PC-3 (cell line): ENCODE measurements at places on chromosomes 16 and 17. TPM values are rescaled to one million over a fixed set of nuclear protein-coding genes. Genes with fewer than 3 reads are reported as not detected.
A peak's percentile ranks its signal among the peaks of the same experiment; 100 is the strongest.

CA10 gene
- total RNA-seq: not detected in 2 replicates

DNA sequence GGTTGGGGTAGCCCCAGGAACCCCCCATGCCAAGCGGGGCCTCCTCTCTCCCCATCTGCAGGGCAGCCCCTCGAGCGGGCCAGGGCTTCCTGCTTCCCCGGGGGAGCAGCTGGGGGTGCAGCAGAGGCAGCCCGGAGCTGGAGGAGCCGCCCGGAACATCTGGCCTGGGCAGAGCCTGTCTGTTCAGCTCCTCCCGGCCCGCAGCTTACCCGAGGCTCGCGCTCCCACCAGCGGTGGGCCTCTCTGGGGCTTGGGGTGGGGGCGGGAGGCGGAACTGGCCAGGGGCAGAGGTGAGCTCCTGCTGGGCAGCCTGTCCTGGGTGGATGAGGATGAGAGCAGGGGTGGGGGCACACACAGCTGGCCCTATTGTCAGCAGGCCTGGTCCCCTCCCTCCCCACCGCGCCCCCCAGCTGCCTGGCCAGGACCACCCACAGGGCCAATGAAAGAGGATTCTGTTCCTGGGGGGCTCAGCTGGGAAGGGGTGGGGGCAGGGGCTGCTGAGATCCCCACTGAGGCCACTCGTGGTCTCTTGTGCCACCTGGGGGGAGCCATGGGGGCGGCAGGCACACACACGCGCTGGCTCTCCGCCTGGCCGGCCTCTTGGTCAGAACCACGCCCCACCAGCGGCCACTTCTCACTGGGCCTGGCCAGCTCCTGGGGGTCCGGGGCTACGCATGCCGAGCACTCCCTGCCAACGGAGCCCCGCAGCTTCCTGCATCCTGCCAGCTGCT, 34.7 kb downstream of the BAHCC1 start:
- DNase-seq: no peak

PPP1R9B gene
- 67.7 and 95.0 TPM in 2 replicates for total RNA-seq

- no peak for DNase-seq
These were observed 125.2 kb downstream of the ZFHX3 start for GRCh38 chr16:72922714-72923113.

DNA sequence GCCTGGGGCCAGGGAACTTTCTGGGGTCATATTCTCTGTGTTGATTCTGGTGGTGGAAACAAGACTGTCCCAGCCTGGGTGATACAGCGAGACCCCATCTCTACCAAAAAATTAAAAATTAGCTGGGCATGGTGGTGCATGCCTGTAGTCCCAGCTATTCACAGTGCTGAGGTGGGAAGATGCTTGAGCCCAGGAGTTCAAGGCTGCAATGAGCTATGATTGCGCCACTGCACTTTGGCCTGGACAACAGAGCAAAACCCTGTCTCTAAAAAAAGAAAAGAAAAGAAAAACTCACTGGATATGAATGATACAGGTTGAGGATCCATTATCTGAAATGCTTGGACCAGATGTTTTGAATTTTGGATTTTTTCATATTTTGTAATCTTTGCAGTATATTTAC, 13.6 kb downstream of the SCGB1C2 start:
- DNase-seq: no peak

TBC1D24 gene
- total RNA-seq: 11.3 and 15.2 TPM in 2 replicates

GRCh38 chr16:69861292-69862030, 89.7 kb upstream of the CLEC18A start:
- DNase-seq: no peak

GRCh38 chr17:70606086-70606485, 436.8 kb downstream of the KCNJ2 start:
- no peak for DNase-seq

DNA sequence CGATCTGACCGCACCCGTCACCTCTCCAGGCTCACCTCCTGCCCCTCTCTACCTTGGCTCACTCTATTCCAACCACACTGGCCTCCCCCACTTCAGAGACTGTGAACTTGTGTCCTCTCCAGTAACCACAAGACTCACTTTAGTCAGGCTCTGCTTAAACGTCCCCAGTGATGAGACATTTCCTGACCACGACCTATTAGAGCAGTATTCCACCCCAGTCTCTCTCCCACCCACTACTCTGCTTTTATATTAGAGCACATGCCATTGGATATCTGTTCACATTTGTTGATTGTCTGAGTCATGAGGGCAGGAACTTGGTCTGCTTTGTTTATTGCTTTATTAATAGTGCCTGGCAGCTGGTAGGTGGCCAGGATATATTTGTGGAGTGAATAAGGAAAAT, 20.1 kb downstream of the COX11 start:
- peak; percentile 99 for DNase-seq

DHRS7C gene
- not detected in 2 replicates for total RNA-seq

TMEM92 gene
- total RNA-seq: 5.6 and 6.9 TPM in 2 replicates

DNA sequence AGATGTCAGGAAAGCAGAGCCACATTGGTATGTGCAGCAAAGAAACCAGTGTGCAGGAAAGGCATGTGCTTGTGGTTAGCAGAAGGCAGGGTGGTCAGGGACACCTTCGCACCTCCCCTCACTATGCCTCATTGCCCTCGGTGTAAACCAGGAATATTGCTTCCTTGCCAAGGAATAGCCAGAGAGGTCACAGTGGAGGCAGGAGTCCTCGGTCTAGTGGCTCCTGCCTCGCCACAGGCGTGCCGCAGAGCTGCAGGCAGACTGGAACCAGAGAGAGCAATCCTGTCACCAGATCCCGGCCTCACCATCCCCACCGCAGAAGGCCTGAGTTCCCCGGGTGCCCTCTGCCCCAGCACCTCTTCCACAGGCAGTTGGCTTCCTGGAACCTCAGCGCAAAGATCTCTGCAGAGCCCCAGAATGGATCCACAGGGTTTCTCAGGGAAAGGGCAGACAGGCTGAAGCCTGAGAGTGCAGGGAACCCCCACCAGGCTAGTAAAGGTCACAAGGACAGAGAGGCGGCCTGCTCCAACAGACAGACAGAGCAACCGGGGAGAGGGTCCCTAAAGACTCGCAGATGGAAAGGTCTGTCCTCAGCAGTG, 21.6 kb downstream of the CCDC182 start:
- DNase-seq: no peak

DNA sequence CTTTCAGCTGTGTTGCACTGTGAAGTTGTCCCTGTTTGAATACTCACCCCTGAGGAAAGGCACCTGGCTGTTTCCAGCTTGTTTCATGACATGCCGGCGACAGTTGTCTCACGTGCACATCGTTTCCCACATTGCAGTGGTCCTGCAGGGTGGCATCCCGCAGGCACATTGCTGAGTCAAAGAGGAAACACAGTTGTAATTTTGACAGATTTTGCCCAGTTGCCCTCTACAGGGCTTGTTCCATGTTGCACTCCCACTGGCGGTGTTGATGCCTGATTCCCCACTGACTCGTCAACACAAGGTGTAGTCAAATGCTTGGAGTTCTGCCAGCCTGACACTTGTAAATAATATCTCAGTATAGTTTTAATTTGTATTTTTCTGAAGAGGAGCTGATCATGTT, 23.8 kb downstream of the EPN2 start:
- peak; percentile 66 for DNase-seq

HLF gene
- total RNA-seq: 0.23 and 0.66 TPM in 2 replicates

CDH15 gene
- total RNA-seq: 1.5 and 1.9 TPM in 2 replicates

DNA sequence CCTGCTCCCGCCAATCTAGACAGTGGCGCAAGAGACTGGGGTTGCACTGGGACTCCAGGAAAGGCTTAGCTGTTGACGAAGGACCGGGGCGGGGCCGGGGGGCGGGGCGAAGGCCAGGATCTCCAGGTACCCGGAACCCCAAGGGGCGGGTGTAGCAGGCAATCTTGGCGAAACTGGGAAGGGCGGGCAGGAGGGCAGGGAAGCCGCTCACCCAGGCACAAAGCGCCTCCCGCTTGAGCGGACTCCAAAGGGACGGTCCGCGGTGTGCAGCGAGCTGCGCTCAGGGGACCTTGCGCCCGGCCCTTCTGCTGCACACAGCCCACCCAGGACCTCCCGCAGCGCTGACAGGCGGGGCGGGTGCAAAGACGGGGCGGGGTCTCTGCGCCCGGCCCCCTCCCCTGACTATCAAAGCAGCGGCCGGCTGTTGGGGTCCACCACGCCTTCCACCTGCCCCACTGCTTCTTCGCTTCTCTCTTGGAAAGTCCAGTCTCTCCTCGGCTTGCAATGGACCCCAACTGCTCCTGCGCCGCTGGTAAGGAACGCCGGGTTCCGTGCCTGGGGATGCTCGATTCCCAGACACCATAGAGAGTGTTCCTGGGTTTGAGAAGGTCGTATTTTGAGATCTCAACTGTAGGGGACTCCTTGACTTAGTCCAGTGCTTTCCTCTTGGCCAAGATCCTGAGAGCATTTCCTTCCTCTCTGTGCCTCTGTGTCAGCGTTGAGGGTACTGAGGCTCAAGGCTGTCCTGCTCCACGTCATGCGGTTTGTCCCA, at the start of gene MT1F:
MT1F (plus strand) TSS at position 405 of the 772 bp plus-strand sequence; CDS start at position 505, 100 bp downstream.
- DNase-seq: peak; percentile 76

- DNase-seq: no peak
These were observed 41.9 kb upstream of the SKAP1 start for GRCh38 chr17:48471817-48472410.

ATAD5 gene
- 4.2 and 5.4 TPM in 2 replicates for total RNA-seq

HNF1B gene
- total RNA-seq: 1.3 and 2.0 TPM in 2 replicates

FASN gene
- total RNA-seq: 269 and 364 TPM in 2 replicates

DNA sequence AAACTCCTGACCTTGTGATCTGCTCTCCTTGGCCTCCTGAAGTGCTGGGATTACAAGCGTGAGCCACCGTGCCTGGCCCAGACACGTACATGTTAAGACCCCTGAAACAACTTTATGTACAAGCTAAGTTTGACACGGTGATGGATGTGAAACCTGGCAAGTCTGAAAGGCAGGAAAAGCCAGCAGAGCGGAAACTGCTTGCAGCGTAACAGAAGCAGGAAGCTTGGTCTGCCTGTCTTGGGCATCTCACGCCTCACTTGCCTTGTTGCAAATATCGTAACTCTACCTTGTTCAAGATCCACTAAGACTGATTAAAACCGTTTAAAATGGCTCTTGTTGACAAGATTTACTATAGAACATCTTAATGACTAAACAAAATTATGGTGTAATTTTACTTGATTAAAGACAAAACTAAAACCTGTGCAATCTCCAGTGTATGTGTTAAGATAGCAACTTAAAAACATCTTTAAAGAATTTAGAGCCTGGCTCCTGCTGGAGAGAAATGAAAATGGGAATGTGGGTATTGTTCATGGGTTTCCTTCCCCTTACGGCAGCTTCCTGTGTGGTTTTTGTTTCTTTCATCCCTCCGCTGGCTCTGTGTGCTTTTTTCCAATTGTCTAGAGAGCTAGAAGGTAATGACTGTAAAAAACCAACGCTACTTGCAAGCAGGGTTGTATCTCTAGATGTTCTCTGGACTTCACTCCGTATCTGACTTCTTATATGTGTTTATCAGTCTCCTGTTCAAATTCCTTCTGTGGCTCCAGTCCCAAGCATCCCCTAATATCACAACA, 477.6 kb downstream of the XYLT1 start:
- DNase-seq: no peak

DNA sequence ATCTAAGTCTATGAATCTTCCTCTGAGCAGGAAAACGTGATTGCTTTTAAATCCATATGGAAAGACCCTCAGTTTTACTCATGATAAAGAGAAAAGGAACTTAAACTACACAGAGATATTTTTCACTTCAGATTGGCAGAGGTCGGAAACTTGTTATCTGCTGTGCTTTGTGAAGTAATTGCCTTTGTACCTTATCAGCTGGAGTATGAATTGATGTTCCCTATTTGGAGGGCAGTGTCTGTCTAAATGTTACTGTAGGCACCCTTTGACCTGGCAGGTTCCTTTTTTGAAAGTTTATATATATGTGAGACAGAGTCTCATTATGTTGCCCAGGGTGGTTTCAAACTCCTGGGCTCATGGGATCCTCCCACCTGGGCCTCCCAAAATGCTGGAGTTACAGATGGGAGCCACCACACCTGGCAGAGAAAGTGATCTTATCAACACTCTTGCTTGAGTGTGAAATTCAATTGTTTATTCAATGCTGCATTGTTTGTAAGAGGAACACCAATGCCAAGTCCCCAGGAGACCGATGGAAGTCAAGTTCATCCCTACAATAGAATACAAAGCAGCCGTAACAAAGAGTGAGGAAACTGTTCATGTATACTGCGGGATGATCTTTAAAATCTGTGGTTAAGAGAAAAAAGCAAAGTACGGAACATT, 52.3 kb downstream of the ABCC1 start:
- no peak for DNase-seq

- DNase-seq: no peak
These were observed 73.3 kb upstream of the TOB1 start for GRCh38 chr17:50939542-50939794.

DNA sequence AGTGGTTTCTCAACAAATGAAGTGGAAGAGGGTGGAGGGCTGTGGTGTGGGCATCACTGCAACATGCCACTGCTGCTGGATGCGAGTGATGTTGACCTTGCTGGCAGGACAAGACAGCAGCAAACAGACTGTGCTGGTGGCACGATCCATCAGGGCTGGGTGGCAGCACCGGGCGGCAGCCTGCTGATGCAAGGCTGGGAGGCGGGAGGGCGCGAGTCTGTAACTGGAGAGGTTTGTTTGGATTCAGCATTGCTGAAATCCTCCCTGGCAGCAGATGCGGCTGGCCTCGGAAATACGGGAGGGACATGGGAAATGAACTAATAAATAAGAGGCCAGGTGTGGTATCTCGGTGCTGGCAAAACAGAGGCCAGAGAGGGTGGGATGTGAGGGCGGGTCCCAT, 224.2 kb downstream of the ENGASE start:
- DNase-seq: no peak

IL17C gene
- total RNA-seq: not detected in 2 replicates

WNK4 gene
- total RNA-seq: 13.0 and 17.4 TPM in 2 replicates

GRCh38 chr16:88512728-88513696, 57.2 kb upstream of the ZC3H18 start:
- no peak for DNase-seq

- DNase-seq: no peak
These were observed 19.7 kb downstream of the DEXI start for GRCh38 chr16:10922328-10923145.

DNA sequence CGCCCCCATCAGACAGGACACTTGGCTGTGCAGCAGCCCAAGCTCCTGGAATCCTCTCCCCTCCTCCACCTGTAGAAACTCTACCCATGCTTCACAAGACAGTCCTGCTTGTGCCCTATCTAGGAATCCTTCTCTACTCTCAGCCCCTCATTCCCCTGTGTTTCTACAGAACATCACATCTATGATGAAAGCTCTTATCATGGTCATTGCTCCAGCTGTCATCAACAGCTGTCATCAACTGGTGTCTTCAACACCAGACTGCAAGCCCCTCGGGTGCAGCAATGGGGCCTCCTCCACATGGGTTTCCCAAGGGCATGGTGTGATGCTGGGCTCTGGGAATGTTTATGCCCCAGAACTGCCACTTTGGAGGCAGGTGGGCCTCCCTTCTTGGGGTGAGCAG, 21.1 kb upstream of the CDRT4 start:
- no peak for DNase-seq

NTHL1 gene
- total RNA-seq: 87.1 and 90.1 TPM in 2 replicates
